ENCODE measurements at places on chromosomes 16 and 17. TPM values are rescaled to one million over a fixed set of nuclear protein-coding genes. Genes with fewer than 3 reads are reported as not detected.

Gene CRHR1
- total RNA-seq, result 3.4 TPM

DNA sequence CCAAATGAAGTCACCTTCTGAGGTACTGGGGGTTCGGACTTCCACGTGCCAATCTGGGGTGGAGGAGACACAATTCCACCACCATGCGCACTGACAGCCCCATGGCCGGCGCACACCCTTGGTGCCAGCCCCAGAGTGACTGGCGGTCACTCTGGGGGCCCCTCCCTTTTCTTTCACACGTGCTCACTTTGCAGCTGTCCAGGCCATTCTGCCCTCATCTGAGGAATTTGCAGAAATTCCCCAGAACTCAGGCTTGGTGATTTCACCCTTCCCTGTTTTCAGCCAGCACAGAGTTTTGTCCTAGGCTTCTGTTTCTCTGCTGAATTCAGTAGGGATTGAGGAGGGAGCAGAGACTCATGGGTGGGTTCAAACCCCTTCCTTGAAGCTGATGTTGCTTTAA is 54.8 kb downstream of the CDRT4 start:
- no peak for DNase-seq

- no peak for DNase-seq
These were observed 83.2 kb downstream of the CDK5R1 start for GRCh38 chr17:32570081-32570396.

Gene FOXJ1
- 1.7 TPM for total RNA-seq

GRCh38 chr16:78242239-78242630 is 142.8 kb downstream of the WWOX start:
- DNase-seq, result no peak
